T-helper 17 cell (primary cell): ENCODE measurements at places on chromosomes 16 and 17. TPM values are rescaled to one million over a fixed set of nuclear protein-coding genes. Genes with fewer than 3 reads are reported as not detected.

Gene TP53TG3
- not detected for total RNA-seq

Gene PPL
- total RNA-seq, result not detected

Gene KRT40
- not detected for total RNA-seq

Gene NOL11
- total RNA-seq, result 51.4 TPM

Gene C16orf92
- total RNA-seq, result not detected

Gene RNF222
- 0.62 TPM for total RNA-seq

DNA sequence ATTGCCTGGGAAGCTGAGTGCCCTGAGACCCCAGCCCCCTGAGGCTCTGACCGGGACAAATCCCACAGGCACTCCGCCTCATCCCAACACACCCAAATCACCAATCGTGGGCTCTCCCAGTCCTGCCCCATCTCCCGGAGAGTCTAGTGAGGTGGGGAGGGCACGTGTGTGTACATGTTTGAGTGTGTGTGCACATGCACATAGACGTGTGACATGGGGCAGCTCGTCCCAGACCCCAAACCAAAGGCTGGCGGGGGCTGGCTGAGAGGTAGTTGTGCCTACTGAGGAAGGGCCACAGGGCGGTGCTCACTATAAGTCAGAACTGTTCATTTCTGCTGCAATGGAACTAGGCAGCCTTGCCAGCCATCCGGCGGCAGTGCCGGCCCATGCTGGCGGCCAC, 8.6 kb downstream of the SNAI3 start:
- no peak for DNase-seq

DNA sequence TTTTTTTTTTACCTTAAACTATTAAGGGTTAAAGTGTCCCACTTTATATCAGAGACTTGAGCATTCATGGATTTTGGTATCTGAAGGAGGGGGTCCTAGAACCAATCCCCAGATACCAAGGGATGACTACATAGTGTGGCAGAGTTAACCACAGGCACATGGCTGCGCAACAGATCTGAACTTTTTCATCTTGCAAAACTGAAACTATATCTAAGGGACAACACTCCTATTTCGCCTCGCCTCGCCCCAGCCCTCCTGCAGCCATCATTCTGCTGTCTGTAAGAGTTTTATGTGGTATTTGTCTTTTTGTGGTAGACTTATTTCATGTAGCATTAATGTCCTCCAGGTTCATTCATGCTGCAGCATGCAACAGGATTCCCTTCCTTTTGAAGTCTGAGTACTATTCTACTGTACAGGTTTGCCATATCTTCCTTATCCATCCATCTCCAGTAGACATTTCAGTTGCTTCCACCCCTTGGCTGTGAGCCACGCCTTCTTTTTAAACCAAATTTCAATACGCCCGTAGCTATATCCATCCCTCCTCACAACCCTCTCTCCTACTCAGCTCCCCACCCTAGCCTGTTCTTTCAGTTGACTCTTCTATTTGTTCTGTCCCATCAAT, 53.2 kb downstream of the AMFR start:
- H3K4me1 ChIP-seq, result peaks cover 24% of the 10 kb centered on the region
- H3K27ac ChIP-seq, result peak overlapping the region; percentile 79
- H3K36me3 ChIP-seq, result peaks cover 17% of the 10 kb centered on the region
- no peak for DNase-seq
- no peaks in the 10 kb centered on the region for H3K27me3 ChIP-seq

DNA sequence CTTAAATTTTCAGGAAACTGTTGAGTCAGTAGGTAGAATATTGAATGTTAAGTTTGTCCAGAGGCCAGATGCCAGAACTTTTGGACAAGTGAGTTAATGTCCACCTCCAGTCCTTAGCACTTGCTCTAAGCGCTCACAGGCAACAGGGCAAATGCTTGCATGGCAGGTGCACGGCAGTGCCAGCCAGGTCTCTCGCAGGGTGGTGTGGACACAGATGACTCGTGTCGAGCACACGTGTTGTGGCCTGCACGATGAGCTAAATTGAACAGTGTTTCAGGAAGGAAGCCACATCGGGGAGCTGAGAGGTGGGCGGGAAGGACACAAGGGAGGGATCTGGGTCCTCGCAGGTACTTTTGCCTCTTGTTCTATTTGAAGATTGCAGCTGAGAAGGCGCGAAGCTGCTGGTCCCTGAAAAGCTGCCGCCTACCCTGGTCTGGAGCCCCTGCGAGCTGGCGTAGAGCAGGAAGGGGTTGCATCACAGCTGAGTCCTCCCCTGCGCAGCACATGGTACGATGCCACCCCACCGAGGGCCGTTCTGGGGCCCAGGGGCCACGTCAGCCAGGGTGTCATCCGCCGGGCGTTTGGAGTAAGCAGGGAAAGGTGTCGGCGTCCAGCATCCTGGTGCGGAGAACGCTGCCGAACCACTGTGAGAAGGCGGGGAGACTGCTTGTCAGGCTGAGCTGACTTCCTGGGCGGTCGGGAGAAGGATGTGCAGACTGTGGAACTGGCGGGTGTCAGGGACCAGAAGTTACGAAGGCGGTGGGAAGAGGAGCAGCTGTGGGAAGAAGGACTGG, 6.3 kb downstream of the RAB40C start:
- H3K27ac ChIP-seq, result no peak overlapping the region
- no peaks in the 10 kb centered on the region for H3K27me3 ChIP-seq
- no peaks in the 10 kb centered on the region for H3K36me3 ChIP-seq
- peaks cover 22% of the 10 kb centered on the region for H3K4me1 ChIP-seq
- H3K4me3 ChIP-seq, result no peak overlapping the region

DNA sequence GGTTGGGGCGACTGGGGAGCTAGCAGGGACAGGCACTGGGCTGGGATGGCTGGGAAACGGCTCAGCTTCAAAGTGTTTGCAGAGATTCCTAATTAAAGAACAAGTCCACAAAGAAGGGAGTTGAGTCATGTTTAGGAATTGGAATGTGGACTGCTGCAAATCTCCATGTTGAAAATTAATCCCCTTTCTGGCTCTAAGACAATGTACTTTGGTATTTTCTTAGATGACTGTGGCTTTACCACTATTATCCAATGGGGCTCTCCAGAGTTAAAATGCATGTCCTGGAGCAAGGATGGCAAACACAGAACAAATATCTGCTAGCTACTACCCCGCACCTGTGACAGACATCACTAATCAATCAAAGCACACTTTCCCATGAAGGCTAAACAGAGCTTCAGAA, 22.2 kb upstream of the WSCD1 start:
- H3K36me3 ChIP-seq, result peaks cover 7% of the 10 kb centered on the region
- H3K27ac ChIP-seq, result no peak overlapping the region
- H3K4me1 ChIP-seq, result peaks cover 2% of the 10 kb centered on the region
- peaks cover 41% of the 10 kb centered on the region for H3K27me3 ChIP-seq

- no peak overlapping the region for H3K27ac ChIP-seq
- H3K27me3 ChIP-seq, result no peaks in the 10 kb centered on the region
- no peaks in the 10 kb centered on the region for H3K36me3 ChIP-seq
- no peak for DNase-seq
- H3K4me3 ChIP-seq, result no peak overlapping the region
Observed at GRCh38 chr16:63606778-63607177, 1515.1 kb downstream of the CDH11 start.

GRCh38 chr17:1091190-1091534, 88.6 kb downstream of the ABR start:
- H3K27ac ChIP-seq, result no peak overlapping the region
- no peaks in the 10 kb centered on the region for H3K27me3 ChIP-seq
- no peak for DNase-seq
- H3K36me3 ChIP-seq, result peaks cover 2% of the 10 kb centered on the region

- peaks cover 13% of the 10 kb centered on the region for H3K27me3 ChIP-seq
- DNase-seq, result no peak
- no peak overlapping the region for H3K4me3 ChIP-seq
- no peaks in the 10 kb centered on the region for H3K4me1 ChIP-seq
- peaks cover 2% of the 10 kb centered on the region for H3K36me3 ChIP-seq
Observed at GRCh38 chr16:49483651-49484450, 110.2 kb downstream of the C16orf78 start.

GRCh38 chr16:22252317-22252716, 44.9 kb upstream of the POLR3E start:
- peaks cover 10% of the 10 kb centered on the region for H3K4me1 ChIP-seq
- DNase-seq, result no peak
- H3K27ac ChIP-seq, result no peak overlapping the region
- peaks cover 8% of the 10 kb centered on the region for H3K36me3 ChIP-seq
- H3K27me3 ChIP-seq, result no peaks in the 10 kb centered on the region

DNA sequence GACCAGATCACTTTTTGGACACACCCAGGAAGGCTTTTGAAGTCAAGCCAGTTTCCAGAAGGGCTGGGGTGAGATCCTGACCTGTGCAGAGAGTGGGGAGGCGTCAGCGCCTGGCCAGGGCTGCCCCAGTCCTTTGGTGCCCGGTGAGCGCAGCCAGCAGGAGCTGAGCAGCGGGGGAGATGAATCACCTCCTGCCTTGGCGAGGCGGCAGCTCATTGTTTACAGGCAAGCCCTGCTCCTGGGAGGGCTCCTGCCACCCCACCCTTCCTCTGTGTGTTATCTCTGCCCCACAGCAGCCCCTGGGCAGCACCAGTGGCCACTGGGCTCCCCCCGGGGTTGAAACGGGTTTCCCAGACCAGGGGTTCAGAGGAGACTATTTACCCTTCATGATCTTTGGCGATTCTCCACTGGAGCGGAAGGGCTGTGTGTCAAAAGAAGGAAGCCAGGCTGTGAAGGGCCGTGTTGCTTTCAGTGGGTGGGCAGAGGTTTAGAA, 14.1 kb upstream of the ITGB4 start:
- H3K27me3 ChIP-seq, result no peaks in the 10 kb centered on the region
- H3K36me3 ChIP-seq, result peaks cover 6% of the 10 kb centered on the region
- H3K4me3 ChIP-seq, result peak overlapping the region; percentile 49

DNA sequence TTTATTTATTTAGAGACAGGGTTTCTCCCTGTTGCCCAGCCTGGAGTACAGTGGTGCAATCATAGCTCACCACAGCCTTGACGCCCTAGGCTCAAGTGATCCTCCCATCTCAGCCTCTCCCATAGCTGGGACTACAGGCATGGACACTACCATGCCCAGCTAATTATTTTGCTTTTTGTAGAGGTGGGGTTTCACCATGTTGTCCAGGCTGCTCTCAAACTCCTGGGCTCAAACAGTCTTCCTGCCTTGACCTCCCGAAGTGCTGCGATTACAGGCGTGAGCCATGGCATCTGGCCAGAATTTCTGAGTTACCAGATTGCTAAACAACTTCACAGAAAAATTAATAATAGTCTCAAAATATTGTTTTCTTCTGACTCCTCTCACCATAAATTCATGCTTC, 21.7 kb downstream of the MOSMO start:
- H3K36me3 ChIP-seq, result no peaks in the 10 kb centered on the region
- no peaks in the 10 kb centered on the region for H3K27me3 ChIP-seq
- H3K27ac ChIP-seq, result no peak overlapping the region
- no peak overlapping the region for H3K4me3 ChIP-seq
- DNase-seq, result no peak

- no peaks in the 10 kb centered on the region for H3K36me3 ChIP-seq
- H3K4me1 ChIP-seq, result no peaks in the 10 kb centered on the region
- H3K4me3 ChIP-seq, result no peak overlapping the region
- no peak for DNase-seq
- H3K27ac ChIP-seq, result no peak overlapping the region
Observed at GRCh38 chr16:22633799-22634198, 123.1 kb downstream of the NPIPB5 start.

DNA sequence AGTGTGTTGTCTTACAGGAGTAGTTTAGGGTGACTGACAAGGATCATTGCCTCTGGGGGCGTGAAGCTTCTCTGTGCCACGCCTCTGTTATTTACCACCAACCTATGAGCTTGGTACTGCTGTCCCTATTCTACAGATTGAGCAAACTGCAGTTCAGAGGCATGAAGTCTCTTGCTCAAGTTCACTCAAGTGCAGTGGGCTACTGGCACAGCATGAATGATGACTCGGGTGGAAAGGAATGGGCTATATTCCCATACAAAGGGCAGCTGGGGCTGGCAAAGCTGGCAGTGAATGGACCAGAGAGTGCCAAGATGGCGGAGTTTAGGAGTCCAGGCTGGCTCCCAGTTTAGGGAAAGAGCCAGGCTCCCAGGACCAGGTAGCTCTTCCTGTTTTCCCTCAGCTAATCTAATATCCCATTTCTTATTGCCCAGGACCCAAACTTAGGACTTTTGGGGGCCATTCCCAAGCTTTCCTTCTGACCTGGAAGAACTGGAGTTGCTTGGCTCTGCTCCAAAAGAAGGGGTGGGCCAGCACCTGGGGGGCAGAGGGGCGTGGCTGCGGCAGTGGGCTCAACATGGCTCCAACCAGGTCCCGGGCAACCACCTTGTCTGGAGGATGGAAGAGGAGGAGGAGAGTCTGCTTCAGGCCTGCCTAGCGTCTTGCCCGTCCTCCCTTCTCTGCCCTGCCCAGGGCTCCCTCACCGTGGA, 12.9 kb downstream of the PLK1 start:
- peaks cover 6% of the 10 kb centered on the region for H3K4me1 ChIP-seq
- peaks cover 9% of the 10 kb centered on the region for H3K27me3 ChIP-seq
- H3K27ac ChIP-seq, result no peak overlapping the region
- peaks cover 12% of the 10 kb centered on the region for H3K36me3 ChIP-seq

DNA sequence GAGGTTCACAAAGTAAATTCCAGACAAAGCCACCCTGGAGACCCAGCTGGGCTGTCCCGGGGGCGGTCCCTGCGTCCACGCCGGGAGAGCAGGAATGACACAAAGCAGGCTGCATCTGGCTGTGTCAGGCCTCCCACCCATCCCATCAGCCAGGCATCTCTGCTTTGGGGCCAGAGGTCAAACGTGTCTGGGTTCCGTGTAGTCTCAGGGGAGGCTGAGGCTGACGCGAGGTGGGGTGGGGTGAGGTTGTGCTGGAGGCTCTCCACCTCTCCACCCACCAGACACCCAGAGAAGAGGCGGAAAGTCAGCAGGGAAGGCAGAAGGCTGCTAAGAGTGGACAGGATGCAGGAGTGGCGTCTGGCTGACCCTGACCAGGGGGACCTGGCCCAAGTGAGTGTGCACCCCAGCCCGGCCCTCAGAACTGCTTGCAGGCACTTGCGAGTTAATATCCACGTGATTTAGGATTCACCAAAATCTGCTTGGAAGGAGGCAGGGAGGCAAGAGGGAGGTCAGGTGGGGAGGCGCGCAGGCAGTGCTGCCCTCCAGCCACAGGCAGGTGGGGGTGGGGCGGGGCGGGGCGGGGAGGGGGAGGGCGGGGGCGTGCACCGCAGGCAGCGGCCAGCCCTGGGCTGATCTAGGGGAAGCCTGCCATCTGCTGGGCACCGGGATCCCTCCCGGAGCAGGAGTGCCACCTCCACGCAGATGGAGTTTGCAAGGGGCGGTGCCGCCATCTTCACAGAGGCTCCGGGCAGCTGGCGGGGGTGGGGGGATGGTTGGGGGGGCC, 44.3 kb downstream of the TBC1D16 start:
- peak; percentile 69 for DNase-seq
- H3K4me3 ChIP-seq, result peak overlapping the region; percentile 83
- H3K36me3 ChIP-seq, result no peaks in the 10 kb centered on the region
